ENCODE measurements at places on chromosomes 2 and 18.
A peak's percentile ranks its signal among the peaks of the same experiment; 100 is the strongest.

GRCh38 chr2:120564213-120565094, 171.2 kb upstream of the GLI2 start:
- no peak for DNase-seq

DNA sequence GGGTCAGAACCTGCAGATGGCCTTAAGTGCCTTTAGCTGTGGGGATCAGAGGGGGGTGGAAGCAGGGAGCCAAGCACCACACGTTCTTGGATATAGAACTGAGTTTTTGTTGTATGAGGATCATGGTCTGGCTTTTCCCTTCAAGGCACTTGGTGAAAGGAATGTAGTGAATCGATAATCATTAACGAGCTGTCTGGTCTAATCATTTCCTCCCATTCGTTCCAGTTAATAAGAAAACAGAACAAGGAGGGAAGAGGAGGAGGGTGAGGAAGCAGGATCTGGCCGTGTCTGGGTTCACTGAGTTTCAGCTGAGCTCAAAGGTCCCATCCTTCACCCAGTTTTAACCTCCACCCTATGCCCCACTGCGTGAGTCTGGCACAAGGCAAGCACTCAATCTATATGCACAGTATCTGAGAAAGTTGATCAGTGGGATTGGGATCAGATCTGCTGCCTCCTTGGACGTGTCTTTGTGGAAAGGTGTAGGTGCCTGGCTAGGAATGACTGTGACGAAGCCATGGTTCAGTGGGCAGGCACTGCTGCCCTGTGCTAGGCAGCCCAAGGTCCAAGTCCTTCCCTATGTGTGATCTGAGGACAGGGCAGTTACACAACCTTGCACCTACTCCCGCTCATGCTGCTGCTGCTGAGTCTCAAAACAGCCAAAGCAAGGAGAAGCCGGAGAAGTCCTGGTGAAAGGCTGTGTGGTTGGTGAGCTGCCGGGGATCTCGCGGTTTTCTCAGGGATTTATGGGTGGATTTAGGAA, 54.8 kb downstream of the GALNT14 start:
- DNase-seq: no peak

- DNase-seq: no peak
Measured at GRCh38 chr2:227192491-227192890, 28.1 kb downstream of the COL4A3 start.

- peak; percentile 59 for DNase-seq
Measured at GRCh38 chr2:164826293-164827243, 15.1 kb downstream of the COBLL1 start.

DNA sequence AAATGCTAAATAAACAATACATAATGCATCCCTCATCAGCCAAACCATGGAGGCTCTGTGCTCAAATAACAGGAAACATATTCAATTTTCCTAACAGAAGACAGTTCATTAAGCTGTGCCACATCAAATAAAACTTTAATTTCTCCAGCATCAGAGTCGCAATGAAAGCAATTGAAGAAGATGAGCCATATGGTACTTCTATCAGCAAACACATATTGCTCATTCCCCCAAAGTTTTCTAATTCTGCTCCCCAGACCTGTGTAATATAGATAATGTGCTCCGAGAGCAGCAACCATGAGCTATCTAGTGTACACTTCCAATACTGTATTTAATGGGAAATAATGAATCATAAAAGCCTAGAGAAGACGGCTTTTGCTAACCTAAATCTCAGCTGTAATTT, 263.2 kb downstream of the MEIS1 start:
- no peak for DNase-seq

- DNase-seq: no peak
Measured at GRCh38 chr2:132542953-132543569, 126.5 kb downstream of the GPR39 start.

DNA sequence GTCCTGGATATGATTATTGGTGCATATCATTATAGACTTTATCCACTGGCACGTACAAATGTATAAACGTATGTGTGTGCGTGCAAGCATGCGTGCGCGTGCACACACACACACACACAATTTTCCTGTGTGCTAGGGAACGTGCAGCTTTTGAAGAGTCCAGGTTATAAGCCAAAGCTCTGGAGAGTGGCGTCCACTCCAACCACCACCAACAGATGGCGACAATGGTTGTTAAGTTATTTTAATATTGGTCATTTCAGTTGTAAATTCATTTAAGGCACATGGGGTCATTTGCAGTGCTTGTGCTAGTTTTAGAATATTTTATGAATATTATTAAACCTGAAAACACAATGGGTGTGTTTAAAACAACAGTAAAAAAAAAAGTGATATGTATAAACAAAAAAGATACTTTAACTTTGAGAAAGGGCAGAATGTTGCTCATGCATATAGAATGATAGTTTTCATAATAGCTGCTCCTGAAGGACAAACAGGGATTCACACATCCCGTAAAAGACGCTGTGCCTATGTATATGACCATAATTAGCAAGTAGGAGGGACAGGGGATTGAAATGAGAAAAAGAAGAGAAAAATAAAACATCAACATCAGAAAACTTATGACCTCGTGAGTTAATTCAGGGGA, 124.2 kb upstream of the ITGB6 start:
- DNase-seq: peak; percentile 79

DNA sequence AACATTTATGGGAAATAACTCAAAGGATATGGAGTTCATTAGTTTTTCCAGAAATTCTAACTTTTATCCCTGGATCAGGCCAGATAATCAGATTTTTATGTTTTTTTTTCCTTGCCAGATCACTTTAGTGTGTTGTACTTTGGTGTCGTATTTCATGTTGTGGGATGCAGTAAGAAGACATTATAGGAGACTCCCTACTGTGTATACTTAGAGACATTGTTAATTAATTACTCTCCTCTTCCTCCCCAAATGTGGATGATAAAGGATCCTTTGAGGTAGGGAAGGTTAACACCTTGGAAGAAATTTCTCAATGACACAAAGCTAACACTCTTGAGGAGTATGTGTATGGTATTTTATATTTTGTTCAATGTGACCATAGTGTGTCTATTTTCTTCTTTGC, 120.5 kb downstream of the LYPD6B start:
- DNase-seq: no peak

- no peak for DNase-seq
Measured at GRCh38 chr18:60732143-60732542, 359.6 kb upstream of the MC4R start.

GRCh38 chr2:47067788-47068407, 87.2 kb downstream of the STPG4 start:
- no peak for DNase-seq

GRCh38 chr18:49460976-49461601, 644 bp upstream of the DYM start:
- no peak for DNase-seq

GRCh38 chr2:156115338-156115737, 217.2 kb downstream of the NR4A2 start:
- no peak for DNase-seq

GRCh38 chr2:195514365-195514764, 142.7 kb upstream of the SLC39A10 start:
- no peak for DNase-seq

- peak; percentile 66 for DNase-seq
Measured at GRCh38 chr2:233822781-233823730, 31.3 kb downstream of the HJURP start.

- peak; percentile 67 for DNase-seq
Measured at GRCh38 chr2:118902266-118903028, 39.5 kb upstream of the MARCO start.

- no peak for DNase-seq
Measured at GRCh38 chr2:212117926-212118325, 420.7 kb downstream of the ERBB4 start.

DNA sequence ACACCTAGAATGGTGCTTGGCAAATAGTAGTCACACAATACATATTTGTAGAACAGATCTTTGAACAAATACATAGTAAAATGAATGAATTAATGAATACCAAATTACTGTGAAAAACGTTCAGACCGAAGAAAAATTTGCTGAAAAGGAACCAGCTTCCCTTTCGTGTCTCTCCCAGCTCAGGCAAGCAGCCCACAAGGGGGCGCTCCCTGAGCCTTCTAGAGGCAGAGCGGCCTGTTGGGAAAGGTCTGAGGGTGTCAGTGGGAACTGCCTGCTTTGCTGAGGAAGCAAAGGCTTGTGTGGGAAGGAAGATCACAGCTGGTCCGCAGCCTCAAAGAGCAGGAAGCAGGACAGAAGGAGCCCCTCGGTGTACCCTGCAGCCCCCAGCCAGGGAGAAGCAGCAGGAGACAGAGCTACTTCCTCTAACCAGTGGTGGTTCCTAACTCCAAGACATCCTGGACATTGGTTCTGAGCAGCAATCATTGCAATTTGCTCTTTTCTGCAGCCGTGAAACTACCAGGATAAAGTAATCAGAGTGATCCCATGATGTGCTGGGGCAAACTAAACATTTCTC, 231.1 kb downstream of the ANKRD30B start:
- peak; percentile 30 for DNase-seq

DNA sequence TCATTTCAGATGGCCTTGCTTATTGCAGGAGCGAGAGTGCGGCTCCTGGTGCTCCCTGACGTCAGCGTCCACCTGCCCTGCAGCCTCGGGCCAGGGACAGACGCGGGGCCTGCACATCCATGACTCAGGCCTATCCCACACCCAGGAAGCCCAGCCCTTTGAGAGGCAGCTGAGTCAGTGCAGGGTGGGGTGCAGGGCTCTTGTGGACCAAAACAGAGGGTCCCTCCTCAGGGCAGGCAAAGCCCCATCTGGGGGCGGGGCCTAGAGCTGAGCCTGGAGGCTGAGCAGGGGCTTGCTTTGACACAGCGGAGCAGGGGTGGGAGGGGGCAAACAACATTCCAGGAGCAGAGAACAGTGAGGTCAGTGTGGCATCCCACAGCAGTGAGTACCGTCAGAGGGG, 7.7 kb upstream of the ARHGEF4 start:
- no peak for DNase-seq

GRCh38 chr2:120859814-120860578, 124.3 kb downstream of the GLI2 start:
- no peak for DNase-seq

Measured in hematopoietic multipotent progenitor cell treated with erythropoietin and hydrocortisone succinate and interleukin-3 and kit ligand, for 4 days (in vitro differentiated cells).